ENCODE measurements at places on chromosomes 3 and 15.

- no peak for DNase-seq
Measured at GRCh38 chr3:42013691-42014457, 52.0 kb upstream of the ULK4 start.

DNA sequence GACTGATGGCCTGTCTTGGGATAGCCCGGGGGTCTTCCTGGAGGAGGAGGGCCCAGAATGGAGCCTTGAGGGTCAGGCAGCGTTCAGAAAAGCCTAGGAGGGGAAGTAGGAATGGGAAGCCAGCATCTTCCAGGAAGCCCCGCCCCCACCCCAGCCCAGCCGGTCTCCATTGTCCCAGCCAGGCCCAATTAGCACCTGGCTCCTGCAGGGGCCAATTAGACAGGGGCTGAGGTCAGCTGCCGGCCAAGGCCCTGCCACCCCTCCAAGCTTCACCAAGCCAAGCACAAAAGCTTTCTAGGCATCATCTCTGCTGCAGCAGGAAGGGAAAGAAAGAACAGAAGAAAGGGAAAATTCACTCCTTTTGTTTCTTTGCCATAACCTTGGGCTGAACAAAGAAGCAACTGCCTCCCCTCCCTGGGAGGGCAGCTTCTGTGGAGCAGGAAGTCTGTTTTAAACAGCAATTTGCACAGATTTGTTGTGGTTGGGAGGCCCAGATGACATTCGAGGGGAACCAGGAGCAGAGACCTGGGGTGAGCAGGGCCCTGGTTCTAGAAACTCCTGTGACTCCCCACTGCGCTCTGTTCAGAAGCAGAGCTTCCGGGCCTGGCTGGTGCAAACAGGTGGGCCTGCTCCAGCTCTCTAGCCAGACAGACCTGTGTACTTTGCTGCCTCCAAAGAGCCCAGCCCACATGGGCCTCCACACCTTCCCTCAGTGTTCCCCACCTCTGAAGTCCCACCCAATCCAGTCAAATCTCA lies 47.7 kb downstream of the CYP11A1 start:
- no peak for DNase-seq

DNA sequence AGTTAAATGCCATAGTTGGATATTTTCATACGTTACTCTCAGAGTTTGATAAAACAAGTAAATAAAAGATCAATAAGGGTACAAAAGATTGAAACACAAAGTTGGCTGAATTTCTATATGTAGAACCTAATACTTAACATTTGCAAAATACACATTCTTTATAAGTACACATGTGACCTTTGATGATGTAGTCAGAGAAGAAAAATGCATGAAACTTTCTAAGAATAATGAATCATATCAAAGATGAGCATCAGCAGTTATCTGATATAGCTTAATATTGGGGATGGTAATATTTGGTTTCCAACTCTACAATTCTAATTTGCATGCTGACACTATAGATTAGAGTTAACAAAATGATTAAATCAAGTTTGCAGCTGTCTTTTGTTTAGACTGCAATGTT lies 188.0 kb upstream of the TGFBR2 start:
- no peak for DNase-seq

DNA sequence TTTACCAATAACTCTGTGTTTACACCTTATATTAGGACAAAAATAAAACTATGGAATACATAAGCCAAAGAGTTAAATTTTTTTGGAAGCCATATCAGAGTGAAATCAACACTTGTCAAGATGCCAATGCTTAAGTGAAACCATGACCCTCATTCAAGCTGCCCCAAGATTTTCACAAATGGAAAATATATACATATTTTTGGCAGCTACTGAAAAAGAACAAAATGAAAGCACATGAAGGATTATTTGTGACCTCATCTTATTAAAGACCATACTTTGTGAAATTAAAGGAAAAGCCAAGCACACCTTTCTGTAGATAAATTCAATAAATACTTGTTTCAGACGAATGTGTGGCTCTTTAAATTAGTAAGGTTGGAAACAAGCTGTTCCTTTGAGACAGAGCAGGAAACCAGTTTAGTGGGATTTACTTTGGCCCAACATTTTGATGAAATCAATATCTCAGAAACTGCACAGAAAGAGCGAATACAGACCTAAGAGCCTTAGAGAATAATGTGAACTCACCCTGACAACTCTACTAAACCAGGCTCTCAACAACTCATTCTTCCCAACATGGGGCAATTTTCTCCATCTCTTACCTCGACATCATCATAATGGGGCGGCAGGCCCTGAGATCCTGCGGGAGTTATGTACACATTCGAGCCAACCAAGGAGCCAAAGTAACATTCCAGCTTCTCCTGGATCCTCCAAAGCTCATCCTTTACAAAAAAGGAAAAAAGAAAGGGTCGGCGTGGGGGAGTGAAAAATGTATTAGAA lies 11.1 kb downstream of the RIOX2 start:
- no peak for DNase-seq

DNA sequence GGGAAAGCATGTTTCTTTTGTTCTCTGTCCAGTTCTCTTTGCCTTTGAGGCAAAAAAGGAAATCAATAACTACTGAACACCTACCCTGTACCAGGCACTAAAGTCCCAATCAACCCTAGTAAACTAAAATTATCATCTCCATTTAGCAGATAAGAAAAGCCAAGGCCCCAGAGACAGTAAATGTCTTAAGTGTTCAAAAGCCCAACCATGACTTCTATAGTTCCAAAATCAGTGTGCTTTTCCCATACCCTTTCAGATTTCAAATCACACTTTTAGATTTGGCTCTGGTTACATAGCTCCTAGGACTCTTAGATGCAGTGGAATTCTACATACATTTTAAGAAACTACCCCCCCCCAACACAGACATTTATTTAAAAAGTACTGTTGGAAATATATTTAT lies 63.5 kb downstream of the UACA start:
- no peak for DNase-seq
